ENCODE measurements at places on chromosomes 2 and 18. TPM values are rescaled to one million over a fixed set of nuclear protein-coding genes. Genes with fewer than 3 reads are reported as not detected.

Gene EDAR
- not detected for total RNA-seq

Gene CRIM1
- 143 TPM for total RNA-seq

GRCh38 chr2:128637481-128638155 lies 318.9 kb upstream of the HS6ST1 start:
- peak; percentile 35 for DNase-seq

- DNase-seq = no peak
These were observed 494.5 kb downstream of the RNF144A start for GRCh38 chr2:7411691-7412090.

DNA sequence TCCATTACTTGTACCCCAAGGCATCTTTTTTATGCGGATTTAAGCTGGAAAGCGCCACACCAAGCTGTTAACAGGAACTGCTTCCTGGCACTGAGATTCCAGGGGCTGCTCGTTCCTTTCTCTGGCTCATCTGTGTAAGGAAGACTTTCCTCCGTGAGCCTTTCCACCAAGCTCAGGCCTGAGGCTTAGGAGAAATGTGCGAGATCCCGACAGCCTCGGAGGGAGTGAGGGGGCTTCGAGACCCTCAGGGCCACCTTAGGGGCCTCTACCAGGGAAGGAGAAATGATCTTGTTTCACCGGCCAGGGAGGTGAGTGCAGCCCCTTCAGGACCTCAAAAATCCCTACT lies 17.1 kb downstream of the B3GNT7 start:
- no peak for DNase-seq

All from posterior vena cava (tissue), 2 donors.